DMS53 (cell line): ENCODE measurements at places on chromosomes 11 and 22.

- no peak for DNase-seq
These were observed 43.6 kb downstream of the PPARA start for GRCh38 chr22:46193898-46194310.

GRCh38 chr11:70887542-70887827 is 364.9 kb downstream of the SHANK2 start:
- no peak for DNase-seq

DNA sequence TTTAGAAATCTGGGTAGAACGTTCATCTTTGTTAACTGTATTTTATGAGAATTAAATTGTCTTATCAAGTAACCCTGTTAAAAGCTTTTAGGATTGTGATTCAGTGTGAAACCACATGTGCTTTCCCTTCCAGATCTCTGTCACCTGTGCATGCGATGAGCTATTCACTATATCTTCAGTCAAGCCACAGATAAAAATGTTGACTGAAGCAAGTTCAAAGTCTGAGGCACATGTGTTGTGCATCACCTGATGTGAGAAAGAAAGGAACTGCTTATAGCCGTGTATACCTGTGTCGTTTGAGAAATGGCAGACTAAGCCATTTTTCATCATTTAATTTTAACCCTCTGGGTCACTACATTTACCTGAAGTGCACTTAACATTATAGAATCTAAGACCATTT is 1088.9 kb upstream of the TENM4 start:
- no peak for DNase-seq

DNA sequence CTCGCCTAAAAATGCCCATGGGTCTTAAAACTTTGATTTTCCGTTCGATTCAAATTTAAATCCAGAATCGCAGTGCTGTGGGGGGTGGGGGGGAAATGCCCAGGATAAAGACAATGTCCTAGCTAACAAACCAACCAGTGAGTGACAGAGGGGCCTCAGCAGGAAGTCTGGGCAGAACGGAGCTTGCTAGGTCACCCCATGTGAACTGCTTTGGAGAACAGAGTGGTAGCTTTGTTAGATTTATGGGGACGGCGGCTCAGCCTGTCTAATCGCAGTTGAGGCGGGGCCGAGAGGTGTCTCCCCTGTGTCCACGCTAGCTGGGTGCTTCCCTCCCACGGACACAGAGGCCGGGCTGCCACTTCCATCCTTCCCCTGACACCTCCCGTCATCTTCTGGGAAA is 243.9 kb downstream of the CTTN start:
- no peak for DNase-seq

- DNase-seq, result no peak
These were observed 159.4 kb downstream of the C11orf91 start for GRCh38 chr11:33540946-33541915.

DNA sequence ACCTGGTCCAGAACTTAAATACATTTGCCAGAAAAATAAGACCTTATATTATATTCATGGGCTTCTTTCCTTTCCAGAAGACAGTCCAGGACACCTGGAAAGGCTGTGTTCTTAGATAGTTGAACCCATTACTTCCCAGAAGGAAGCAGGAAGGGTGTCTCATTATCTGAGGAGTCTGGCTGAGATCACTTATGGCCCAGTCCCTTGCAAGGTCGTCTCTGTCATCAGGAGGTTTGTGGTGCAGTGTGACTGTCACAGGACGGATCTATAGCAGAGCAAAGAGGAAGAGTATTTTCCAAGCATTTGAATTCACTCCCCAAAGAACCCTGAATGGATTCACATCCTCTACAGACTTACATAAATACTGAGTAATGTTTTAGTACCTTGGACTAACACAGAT is 270.7 kb upstream of the MTNR1B start:
- DNase-seq, result no peak

DNA sequence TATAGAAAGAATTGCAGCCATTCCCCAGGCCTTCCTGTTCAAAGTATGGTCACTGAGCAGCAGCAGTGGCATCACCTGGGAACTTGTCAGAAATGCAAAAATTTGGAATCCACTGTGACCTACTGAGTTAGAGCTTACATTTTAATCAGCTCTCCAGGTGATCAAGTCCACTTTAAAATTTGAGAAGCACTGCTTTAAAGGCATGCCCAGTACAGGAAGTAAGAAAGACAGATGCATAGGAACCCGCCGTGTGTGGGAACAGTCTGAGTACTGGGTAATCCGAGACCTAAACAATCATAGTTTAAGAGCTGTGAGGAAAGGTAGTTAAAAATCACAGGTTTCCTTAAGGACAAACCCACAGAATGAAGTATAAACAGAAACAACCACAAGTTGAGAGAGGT is 462.4 kb downstream of the RAB38 start:
- peak; percentile 25 for DNase-seq

GRCh38 chr11:2721210-2721916 is 21.6 kb upstream of the KCNQ1OT1 start:
- DNase-seq, result no peak

- DNase-seq, result no peak
These were observed 66.6 kb downstream of the KCNC1 start for GRCh38 chr11:17801166-17801565.

- no peak for DNase-seq
These were observed 9.4 kb downstream of the TREH start for GRCh38 chr11:118670063-118670462.

DNA sequence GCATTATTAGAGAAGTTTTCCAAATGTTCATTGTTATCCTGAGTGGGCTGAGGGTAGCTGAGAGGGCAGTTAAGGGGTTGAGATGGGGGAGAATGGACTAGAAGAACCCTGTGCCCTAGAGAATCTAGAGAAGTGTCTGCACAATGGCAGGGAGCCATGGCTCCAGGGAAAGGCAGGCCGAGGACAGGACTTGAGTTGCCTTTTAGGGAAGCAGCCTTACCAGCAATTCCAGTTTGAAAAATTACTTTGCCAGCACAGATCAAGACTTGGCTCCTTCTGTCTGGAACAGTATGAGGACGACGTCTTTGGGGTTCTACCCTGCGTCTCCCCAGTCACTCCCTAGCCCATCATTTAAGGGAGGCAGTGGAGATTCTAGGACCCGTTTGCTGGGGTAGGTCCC is 25.7 kb upstream of the MICAL3 start:
- DNase-seq, result no peak

DNA sequence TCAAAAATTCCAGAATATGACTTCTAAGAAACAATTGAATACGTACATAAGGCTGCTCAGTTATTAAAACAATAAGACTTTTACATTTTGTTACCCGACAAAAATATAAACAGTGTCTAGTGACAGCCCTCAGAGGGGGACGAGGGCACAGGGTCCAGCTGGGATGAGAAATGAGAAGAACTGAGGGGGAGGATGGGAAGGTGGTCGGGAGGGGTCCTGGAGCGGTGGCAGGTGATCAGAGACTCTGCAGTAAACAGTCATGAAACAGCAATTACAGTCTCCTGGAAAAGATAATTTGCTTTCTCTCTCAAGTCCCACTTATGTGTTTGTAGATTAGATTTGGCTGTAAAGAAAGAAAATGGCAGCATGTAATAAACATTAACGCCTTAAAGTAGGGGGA is 56.0 kb downstream of the PACSIN2 start:
- no peak for DNase-seq

- DNase-seq, result no peak
These were observed 16.0 kb downstream of the ZMAT5 start for GRCh38 chr22:29750559-29751538.

DNA sequence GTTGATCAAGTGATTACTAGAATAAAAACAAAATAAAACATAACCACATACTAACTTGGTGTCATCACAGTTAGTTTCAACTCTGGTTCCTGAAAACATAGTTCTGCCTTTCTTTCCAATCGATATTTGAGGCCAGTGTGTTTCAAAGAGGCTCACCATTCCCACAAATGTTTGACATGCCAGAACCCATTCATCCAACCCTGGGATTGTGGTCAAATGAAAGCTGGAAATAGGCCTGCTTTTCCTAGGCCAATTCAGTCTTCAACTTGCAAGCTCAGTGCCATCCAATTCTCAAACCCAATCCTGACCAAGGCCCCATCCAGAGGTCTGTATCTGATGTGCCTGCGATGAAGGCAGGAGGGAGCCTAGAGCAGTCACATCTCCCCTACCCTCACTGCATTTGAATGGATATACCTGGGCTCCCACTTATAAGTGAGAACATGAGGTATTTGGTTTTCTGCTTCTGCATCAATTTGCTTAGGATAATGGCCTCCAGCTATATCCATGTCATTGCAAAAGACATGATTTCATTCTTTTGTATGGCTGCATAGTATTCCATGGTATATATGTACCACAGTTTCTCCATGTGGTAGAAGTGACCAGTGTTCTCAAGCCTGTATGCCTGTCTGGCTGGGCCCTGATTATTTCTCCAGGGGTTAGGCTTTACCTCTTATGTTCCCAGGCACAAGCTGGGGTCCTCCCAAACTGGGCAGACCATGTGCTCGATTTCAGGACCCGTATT is 143.2 kb downstream of the SWAP70 start:
- DNase-seq, result no peak

- no peak for DNase-seq
These were observed 170.8 kb downstream of the MN1 start for GRCh38 chr22:27630754-27631153.

DNA sequence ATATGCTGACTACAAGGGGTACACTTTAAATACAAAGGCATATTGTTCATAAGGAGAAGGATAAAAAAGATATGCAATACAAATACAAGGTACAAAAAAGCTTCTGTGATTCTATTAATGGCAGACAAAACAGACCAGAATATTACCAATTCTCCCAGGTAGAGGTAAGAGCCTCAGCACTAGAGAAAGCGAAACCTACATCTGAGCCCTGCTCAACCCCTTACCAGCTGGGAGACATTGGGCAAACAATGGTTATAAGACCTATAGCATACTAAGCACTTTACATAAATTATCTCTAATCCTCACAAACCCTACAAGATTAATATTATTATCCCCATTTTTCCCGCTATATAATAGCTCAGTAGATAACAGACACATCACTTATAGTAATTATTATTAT is 41.2 kb upstream of the LRRC55 start:
- DNase-seq, result peak; percentile 10

DNA sequence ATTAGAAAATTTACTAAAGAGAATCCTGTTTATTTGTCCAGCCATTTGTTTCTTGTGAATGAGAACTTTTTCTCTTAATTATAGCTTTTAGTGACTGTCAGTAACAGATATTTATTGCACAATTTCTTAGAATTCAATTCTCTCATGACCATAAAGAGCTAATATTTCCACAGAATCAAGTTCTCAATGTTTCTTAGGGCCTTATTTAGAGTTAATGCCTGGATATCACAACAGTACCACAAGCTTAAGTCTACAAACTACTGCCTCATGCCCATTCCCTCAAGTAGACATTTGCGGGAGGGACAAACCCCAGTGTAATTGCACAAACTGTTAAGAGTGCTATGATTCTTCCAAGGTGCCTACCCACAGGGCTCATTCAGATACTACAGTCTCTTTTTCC is 199.7 kb upstream of the POU2AF2 start:
- DNase-seq, result no peak

- no peak for DNase-seq
These were observed 25.9 kb upstream of the POU2AF3 start for GRCh38 chr11:111272420-111272819.

GRCh38 chr11:62130283-62131169 is 6.7 kb downstream of the INCENP start:
- no peak for DNase-seq

DNA sequence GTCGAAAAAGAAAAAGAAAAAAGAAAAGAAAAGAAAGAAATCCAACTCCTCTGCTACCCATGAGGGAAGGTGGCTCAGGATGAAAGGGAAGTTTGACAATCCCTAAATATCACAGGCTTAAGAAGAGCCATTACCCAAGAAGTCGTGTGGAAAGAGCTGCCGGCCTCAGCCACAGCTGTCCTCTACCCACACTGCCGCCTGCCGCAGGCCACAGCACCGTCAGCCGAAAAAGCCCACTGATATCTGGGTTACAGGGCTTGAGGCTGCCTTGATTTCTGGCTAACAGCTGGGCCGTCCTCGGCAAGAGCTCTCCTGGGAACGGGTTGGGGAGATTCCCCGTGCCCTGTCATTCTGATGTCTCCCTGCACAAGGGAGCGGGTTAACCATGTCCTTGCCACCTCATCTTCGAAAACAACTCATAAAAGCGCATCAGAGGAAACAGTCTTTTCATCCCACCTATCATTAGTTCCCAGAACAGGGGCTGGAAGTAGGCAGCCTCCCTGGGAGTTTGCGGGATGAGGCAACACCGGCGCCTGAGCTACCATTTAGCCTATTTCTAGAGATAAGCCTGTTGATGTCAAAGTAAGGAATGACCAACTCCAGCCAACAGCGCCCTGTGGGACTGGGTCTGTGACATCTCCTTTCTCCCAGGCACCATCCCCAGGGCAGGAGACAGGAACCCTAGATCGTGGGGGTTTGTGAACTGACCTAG is 21.8 kb upstream of the SNX32 start:
- DNase-seq, result no peak

GRCh38 chr22:30909306-30909705 is 59.3 kb downstream of the MORC2 start:
- DNase-seq, result no peak

DNA sequence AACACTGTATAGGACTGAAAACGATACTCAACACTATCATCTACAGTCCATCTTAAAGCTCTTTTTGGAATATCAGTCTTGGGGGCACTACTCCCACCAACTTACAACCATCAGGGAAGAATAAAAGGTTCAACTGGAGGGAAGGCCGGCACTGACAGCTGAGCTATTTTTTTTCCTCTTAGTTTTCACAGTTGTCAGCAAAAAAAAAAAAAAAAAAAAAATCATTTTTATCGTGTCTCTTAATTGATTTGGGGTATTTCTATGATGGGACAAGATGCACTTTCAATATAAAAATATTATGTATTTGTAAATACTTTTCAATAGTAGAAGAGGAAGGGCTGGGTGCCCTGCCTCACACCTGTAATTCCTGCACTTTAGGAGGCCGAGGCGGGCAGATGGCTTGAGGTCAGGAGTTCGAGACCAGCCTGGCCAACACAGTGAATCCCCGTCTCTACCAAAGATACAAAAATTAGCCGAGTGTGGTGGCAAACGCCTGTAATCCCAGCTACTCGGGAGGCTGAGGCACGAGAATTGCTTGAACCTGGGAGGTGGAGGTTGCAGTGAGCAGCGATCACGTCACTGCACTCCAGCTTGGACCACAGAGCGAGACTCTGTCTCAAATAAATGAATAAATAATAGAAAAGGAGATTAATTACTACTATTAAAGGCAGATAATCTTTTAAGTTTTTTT is 1.5 kb downstream of the KIF18A start:
- no peak for DNase-seq

- no peak for DNase-seq
These were observed 36.4 kb upstream of the MRPL17 start for GRCh38 chr11:6719576-6719975.

GRCh38 chr11:2554338-2555207 is 109.8 kb downstream of the KCNQ1 start:
- DNase-seq, result no peak
